HCEC 1CT (cell line): ENCODE measurements at places on chromosomes 6 and 20.

GRCh38 chr6:37717836-37718251, 20.2 kb upstream of the MDGA1 start:
- DNase-seq = peak; percentile 63

- DNase-seq = no peak
Observed at GRCh38 chr6:144847916-144848315, 562.8 kb downstream of the UTRN start.

DNA sequence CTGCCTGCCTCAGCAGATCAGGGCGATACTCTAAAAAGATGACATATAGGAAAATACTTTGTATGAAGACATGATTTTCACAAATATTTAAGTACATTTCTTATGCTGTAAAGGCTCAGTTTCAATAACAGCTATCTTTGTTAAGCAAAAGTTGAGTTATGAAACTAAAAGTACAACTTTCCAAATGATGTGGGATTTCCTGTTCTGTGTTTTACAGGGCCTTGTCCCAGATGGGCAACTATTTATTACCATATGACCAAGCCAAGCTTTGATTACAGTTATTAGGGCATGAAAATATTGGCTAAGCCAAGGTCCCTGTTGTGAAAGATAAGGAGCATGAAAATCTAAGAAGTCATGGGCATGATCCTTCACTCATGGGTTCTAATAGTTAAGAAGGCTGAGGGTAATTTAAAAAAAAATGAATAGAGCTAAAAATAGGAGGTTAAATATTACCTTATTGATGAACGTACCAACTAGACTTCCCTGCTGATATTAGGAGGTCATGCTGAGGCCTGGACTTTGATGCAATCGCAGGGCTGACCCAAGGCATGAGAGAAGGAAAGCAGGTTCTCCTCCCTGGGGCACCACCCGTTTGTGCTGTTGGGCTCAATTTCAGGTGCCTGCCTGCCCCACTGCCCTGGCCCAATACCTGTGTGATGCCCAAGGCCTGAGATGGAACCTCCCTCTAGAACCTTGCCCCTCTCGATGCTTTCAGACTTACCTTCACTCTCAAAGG, 294.4 kb upstream of the PRDM1 start:
- no peak for DNase-seq

- peak; percentile 47 for DNase-seq
Observed at GRCh38 chr6:138538390-138539031, 39.2 kb upstream of the NHSL1 start.

- no peak for DNase-seq
Observed at GRCh38 chr6:169661391-169661756, 40.5 kb downstream of the WDR27 start.

GRCh38 chr6:166743406-166744222, 116.6 kb upstream of the RPS6KA2 start:
- DNase-seq = no peak

- DNase-seq = no peak
Observed at GRCh38 chr20:13397300-13397724, 176.2 kb downstream of the ISM1 start.

DNA sequence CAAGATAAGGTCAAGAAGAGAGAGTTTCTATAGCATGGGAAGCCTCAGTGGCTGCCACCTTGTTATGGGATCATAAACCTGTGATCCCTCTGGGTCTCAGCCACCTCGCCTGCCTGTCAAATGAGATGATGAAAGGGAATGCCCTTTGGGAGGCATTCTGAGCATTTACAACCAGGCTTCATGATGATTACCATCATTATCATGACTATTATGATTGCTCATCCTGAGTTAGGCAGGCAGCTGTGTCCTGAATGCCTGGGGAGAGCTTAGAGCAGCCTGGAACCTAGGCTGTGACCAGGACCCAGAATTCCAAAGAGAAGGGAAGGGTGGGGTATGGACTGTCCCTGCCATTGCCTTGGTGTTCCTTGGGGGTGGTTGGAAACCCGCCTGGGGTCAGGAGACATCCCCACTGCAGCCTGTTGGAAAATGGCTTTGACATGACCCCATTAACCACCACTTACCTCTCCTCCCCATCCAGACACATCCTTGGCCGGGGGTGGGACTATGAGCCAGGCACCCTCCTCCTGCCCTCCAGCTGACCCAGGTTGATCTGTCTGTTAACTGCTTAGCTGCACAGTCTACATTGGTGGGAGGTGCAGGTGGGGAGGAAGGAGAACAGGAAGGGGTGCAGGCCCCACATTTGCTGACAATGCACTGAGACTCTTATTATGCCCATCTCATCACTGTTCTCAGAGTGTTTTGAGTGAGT, 51.9 kb downstream of the LRFN2 start:
- no peak for DNase-seq

GRCh38 chr6:17015551-17016381, 86.1 kb upstream of the STMND1 start:
- no peak for DNase-seq

GRCh38 chr6:57193177-57193576, 21.1 kb downstream of the BAG2 start:
- DNase-seq = no peak

- DNase-seq = peak; percentile 81
Observed at GRCh38 chr6:91476000-91476399, 889.1 kb upstream of the MAP3K7 start.

DNA sequence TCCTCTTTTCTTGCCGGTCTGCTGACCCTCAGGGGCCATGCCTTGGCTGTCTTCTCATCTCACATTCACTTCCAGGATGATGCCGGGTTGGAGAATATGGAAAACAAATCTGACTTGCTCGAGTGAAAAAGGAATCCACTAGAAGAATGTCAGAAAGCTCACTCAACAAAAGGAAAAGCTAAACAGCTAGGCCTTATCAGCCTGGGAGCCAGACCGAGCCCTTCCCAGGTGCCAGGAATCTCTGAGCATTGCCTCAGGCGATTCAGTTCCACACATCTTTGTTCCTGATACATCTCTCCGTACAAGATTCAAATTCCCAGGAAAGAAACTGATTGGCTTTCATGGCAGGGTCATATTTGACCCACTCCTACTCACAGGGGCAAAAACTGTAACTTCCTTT, 9.2 kb upstream of the OSER1 start:
- no peak for DNase-seq
